ENCODE measurements at places on chromosomes 16 and 17.

- no peak for DNase-seq
These were observed 11.5 kb upstream of the HAS3 start for GRCh38 chr16:69093974-69094373.

- no peak for DNase-seq
These were observed 77.2 kb downstream of the KCNJ12 start for GRCh38 chr17:21453144-21453898.

- no peak for DNase-seq
These were observed 73.9 kb downstream of the RPH3AL start for GRCh38 chr17:278676-279059.

DNA sequence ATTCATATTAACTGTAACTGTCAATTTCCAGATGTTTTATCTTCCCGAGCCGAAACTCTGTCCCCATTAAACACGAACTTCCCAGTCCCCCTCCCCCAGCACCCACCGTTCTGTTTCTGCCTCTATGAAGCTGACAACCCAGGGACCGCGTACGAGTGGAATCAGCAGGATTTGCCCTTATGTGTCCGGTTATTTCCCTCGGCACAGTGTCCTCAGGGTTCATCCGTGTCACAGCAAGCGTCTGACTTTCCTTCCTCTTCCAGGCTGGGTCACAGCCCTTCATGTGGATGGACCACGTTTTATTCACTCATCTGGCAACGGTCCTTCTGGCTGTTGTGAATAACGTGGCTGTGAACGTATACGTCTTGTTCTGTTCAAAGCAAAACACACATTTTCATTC is 31.3 kb downstream of the METRNL start:
- no peak for DNase-seq

- DNase-seq = peak; percentile 75
These were observed 16.2 kb upstream of the MRC2 start for GRCh38 chr17:62611292-62611691.

GRCh38 chr16:12455287-12455798 is 348.3 kb downstream of the CPPED1 start:
- DNase-seq = peak; percentile 61

GRCh38 chr17:79760197-79760906 is 17.6 kb upstream of the CBX2 start:
- no peak for DNase-seq

- DNase-seq = peak; percentile 70
These were observed 1.1 kb downstream of the RAI1 start for GRCh38 chr17:17682293-17682736.

DNA sequence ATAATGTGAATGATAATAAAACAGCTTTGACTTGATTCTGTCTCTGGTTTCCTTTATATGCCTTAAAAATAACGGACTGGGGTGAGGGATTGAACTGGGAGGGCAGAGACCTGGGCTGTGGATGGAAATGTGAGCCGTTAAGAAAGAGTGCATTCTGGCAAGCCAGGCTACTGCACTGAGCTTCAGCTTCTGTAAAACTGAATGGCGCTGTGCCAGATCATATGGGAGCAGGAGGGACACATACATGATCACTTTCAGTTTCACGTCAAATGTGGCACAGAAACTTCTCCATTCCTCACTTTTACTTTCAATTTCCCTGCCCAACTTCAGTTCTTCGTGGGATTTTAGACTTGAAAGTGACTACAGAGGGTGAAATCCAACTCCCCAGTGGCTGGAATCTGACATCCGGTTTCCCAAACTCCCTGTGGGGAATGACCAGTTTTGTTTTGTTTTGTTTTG is 1.1 kb downstream of the MT2A start:
- peak; percentile 99 for DNase-seq

DNA sequence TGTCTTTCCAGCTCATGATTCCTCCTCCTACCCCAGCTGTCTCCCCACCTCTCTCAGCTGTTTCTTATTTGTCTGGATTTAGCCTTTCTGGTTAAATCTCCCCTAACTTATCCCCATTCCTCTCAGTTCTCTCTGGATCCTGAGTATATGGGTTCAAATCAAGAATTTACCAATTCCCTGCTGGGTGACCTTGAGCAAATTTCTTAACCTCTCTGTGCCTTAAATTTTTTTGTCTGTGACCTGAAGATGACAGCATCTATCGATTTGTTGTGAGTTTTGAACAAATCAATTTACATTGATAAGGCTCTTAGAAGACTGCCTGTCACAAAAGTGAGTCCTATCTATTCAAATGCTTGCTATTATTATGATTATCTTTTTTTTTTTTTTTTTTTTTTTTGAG is 2.0 kb upstream of the KCNG4 start:
- no peak for DNase-seq

DNA sequence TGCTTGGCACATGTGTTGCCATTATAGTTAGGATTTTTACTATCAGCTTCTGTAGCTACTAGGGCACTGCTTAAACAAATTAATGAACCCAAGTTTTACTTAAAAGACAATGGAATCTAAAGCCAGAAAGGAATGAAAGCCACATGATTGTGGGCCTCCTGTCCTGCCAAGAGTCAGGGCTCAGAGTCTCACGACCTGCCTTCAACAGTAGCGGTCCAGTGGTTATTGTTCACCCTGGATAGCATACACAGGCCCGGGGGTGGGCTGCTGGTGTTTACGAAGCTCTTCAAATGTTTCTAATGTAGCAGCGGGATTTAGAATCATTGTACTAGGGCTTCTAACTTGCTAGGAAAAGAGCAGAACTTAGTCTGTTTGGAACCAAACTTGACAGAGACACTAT is 7.8 kb downstream of the GABARAPL2 start:
- no peak for DNase-seq

- no peak for DNase-seq
These were observed 35.0 kb downstream of the BCAS3 start for GRCh38 chr17:60712675-60713074.

DNA sequence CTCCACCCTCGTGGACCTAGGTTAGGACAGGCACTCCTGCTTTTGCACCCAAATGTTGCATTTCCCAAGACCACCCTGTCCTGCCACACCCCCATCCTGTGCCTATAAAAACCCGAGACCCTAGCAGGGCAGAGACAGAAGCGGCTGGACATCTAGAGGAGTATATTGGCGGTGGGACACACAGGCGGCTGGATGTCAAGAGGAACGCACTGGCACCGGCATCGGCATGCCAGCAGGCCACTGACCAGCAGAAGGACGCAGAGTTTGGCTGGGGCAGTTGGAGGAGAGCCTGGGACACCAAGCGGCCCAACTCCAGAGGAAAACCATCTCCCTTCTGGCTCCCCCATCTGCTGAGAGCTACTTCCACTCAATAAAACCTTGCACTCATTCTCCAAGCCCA is 14.7 kb upstream of the WFIKKN2 start:
- no peak for DNase-seq

- DNase-seq = no peak
These were observed 96.3 kb downstream of the TMEM114 start for GRCh38 chr16:8493972-8494371.

DNA sequence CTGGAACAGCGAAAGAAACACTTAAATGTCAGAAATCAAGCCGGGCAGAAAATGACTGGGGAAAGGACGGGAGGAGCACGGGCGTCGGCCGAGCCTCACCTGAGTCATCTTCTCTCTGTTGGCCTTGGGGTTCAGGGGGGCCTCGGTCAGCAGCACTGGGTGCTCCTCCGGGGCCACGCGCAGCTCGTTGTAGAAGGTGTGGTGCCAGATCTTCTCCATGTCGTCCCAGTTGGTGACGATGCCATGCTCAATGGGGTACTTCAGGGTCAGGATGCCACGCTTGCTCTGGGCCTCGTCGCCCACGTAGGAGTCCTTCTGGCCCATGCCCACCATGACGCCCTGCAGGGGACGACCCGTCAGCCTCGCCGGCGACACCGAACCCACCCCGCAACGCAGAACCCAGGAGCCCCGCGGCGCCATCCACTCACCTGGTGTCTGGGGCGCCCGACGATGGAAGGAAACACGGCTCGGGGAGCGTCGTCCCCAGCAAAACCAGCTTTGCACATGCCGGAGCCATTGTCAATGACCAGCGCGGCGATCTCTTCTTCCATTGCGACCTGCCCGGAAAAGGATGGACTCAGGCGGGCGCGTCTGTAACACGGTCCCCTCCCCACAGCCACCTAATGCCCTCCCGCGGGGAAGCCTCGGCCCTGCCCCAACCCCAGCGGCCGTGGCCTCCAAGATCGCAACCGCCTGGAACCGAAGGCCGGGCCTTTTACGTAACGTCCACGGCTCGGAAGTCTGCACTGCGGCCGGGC is 616 bp downstream of the ACTG1 start:
- DNase-seq = peak; percentile 55

- DNase-seq = no peak
These were observed 15.2 kb downstream of the RAB11FIP3 start for GRCh38 chr16:440627-441026.

DNA sequence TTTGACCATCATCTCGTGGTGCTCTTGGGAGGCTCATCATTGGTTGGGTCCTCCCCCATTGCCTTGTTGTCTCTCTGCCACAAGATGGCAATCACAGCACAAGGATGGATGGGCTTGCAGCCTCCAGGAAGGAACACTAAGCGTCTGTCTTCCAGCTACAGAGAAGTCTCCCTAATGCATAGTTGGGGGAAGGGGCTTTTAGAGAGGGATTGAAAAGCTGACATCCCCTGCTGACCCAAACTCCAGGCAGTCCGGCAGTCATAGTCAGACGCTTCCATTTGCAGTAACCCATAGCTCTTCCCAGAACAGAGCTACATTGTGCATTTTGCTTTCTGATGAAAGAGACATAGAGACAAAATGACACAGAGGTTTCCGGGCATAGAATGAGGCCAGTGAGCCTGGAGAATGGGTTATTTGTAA is 111.4 kb downstream of the UTP18 start:
- DNase-seq = peak; percentile 62

DNA sequence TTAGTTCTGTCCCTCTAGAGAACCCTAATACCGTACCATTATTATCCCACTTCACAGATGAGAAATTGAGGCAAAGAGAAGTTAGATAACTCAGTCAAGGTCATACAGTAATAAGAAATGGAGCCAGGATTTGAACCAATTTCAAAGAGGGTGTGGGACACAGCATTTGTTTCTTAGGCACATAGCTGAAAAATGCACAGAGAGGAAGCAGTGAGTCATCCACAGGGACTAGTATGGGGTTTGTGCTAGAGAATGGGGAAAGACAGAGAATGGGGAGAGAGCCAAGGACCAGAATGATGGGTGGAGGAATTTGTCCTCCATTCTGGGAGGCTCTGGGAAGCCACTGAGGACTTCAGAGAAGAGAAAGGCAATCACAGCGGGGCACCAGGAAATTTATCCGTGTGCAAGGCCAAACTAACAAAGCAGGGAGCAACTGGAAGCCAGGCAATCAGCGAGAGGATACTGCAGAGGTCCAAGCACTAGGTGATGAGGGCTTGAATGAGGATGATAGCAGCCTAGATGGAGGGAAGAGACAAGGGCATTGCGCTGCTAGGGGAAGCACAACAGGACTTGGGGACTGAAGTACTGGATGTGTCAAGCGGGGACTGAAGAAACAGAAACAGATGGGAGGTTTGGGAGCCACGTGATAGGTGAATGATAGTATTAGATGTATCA is 78.1 kb upstream of the ZFHX3 start:
- DNase-seq = peak; percentile 76

GRCh38 chr17:79650861-79651260 is 40.0 kb upstream of the RBFOX3 start:
- no peak for DNase-seq

GRCh38 chr17:5772720-5773119 is 188.4 kb upstream of the NLRP1 start:
- no peak for DNase-seq

- no peak for DNase-seq
These were observed 887 bp upstream of the KCNH4 start for GRCh38 chr17:42181851-42182207.

- no peak for DNase-seq
These were observed 29.0 kb downstream of the PLD6 start for GRCh38 chr17:17177176-17177575.

DNA sequence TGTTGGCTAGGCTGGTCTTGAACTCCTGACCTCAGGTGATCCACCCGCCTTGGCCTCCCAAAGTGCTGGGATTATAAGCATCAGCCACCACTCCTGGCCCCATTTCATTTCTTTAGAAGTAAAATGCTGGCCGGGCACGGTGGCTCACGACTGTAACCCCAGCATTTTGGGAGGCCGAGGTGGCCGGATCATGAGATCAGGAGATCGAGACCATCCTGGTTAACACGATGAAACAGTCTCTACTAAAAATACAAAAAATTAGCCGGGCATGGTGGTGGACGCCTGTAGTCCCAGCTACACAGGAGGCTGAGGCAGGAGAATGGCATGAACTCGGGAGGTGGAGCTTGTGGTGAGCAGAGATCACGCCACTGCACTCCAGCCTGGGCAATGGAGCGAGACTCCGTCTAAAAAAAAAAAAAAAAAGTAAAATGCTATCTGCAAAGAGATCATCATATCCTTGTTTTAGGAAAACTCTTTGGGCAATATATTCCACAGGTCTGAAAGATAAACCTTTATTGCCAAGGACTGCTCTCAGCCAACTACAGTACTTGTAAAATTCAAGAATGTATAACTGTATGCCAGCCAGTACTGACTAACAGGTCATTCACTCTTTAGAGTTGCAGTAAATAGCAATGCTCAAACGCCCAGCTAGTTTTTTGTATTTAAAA is 3.8 kb downstream of the GJC1 start:
- DNase-seq = no peak

- no peak for DNase-seq
These were observed 34.3 kb downstream of the NLRC5 start for GRCh38 chr16:57023541-57024249.

DNA sequence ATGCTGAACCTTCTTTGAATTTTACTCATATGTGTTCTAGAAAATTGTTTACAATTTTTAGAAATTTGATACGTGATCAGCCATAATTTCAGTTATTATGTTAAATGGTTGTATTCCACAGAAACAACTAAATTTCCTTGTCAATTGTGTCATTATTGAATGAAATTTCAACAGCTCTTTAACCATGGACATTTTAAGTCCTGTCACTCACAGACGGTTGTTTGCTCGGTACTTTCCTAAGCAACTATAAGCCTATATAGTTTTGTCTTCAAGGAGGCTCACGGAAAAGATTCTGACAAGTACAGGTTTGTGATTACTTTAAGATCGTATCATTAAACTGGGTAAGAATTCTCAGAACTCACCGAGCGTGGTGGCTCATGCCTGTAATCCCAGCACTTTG is 31.8 kb downstream of the SLC39A11 start:
- DNase-seq = peak; percentile 38

- DNase-seq = no peak
These were observed 32.7 kb upstream of the DNAH9 start for GRCh38 chr17:11565591-11565990.

Measured in inflammatory macrophage treated with lipopolysaccharide for 4 hours (primary cell).